ENCODE measurements at places on chromosomes 5 and 9.
A peak's percentile ranks its signal among the peaks of the same experiment; 100 is the strongest.

- no peak for DNase-seq
These were observed 253.7 kb upstream of the NFIL3 start for GRCh38 chr9:91677331-91677730.

GRCh38 chr9:31582561-31582960 is 801.9 kb upstream of the ACO1 start:
- no peak for DNase-seq

- DNase-seq: no peak
These were observed 114.3 kb downstream of the DEPDC1B start for GRCh38 chr5:60585618-60586017.

- no peak for DNase-seq
These were observed 44.1 kb downstream of the APTX start for GRCh38 chr9:32957358-32957757.

DNA sequence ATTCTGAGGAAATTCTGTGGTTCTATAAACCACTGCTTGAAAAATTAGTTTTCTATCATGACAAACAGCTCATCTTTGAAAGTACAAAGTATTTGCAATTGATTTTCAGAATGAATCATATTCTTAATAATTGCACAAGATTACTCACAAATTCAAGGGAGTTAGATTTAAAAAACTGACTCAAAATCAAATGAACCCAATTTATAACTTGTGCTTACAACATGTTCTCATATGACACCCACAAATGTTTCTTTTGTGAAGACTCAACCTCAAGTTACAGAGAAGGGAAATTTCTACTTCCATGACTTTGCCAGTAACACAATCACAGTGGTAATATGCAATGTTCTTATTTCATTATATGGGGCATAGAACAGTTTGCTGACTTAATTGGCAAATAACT is 272.0 kb upstream of the ACTBL2 start:
- DNase-seq: no peak

- DNase-seq: no peak
These were observed 132.2 kb upstream of the PTGER4 start for GRCh38 chr5:40547557-40547956.

- DNase-seq: no peak
These were observed 22.4 kb upstream of the SMIM15 start for GRCh38 chr5:61184708-61185107.

- no peak for DNase-seq
These were observed 3.5 kb upstream of the AIF1L start for GRCh38 chr9:131092548-131093440.

DNA sequence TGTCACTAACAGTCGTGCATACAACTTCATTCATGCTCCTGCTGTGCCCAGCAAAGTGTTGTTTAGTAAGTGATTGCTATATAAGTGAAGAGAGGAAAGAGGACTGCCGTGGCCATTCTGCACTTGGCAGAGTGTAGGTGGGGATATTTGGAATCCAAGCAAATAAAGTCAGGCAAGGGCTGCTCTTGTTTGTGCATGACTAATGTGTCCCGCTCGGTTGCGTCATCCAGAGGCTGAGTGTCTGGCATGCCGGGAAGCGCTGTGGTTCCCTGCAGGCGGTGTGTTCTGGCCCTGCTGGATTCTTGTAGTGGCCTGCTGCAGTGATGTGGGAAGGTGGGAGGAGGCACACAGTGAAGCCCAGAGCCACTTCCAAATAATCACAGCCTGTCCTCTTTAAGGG is 136.9 kb upstream of the ANKH start:
- peak; percentile 32 for DNase-seq

GRCh38 chr9:27701587-27701986 is 128.3 kb upstream of the C9orf72 start:
- peak; percentile 67 for DNase-seq

DNA sequence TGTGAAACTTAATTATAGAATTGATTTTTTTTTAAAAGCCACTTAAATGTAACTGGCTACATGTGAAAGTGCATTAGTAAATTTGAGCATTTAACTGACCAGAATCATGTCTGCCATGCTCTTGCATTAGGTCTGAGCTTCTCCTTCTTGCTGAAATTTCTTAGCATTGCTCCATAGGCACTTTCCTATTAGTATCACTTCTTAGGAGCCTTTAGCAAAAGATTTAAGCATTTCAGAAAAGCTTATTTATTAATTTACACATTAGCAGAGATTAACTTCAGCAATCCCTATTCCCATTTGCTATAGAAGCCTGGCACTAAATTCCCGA is 211.0 kb downstream of the SNX18 start:
- DNase-seq: no peak

- no peak for DNase-seq
These were observed 37.8 kb downstream of the CDH10 start for GRCh38 chr5:24606971-24607370.

All from kidney (tissue), 22 donors.